ENCODE measurements at places on chromosomes 11 and 22.

GRCh38 chr11:46216019-46216764, 61.3 kb upstream of the CREB3L1 start:
- no peak for DNase-seq

- no peak for DNase-seq
Measured at GRCh38 chr22:46262449-46263215, 511 bp downstream of the PKDREJ start.

DNA sequence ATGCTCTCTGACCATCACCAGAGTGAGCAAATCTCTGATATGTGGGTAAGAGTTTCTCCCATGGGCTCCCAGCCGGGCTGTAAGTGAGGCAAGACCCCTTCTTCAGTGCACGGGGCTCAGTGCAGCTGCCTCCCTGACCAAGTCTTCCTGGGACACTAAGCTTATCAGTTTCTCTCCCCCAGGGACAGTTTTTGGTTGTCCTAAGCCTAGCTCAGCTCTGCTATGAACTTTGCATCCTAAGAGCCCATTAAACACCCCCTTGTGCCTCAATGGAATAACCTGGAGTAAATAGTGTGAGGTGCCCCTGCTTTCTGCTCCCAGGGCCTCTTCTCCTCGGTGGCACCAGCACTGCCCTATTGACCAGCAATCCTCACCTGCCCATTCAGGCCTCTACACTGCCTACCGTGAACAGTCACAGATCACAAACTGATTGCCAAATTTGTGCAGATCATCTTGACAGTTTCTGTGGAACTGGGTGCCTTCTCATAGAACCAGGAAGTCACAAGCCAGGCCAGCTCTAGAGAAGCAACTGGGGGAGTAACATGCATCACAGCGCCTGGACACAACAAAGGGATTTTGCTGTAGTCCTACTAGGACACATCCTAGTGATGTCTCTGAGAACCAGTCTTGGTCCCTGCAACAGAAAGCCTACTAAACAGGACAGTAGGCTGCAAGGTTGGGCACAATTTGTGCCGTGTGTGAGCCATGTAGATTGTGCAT, 19.5 kb upstream of the IGLL5 start:
- DNase-seq: no peak

DNA sequence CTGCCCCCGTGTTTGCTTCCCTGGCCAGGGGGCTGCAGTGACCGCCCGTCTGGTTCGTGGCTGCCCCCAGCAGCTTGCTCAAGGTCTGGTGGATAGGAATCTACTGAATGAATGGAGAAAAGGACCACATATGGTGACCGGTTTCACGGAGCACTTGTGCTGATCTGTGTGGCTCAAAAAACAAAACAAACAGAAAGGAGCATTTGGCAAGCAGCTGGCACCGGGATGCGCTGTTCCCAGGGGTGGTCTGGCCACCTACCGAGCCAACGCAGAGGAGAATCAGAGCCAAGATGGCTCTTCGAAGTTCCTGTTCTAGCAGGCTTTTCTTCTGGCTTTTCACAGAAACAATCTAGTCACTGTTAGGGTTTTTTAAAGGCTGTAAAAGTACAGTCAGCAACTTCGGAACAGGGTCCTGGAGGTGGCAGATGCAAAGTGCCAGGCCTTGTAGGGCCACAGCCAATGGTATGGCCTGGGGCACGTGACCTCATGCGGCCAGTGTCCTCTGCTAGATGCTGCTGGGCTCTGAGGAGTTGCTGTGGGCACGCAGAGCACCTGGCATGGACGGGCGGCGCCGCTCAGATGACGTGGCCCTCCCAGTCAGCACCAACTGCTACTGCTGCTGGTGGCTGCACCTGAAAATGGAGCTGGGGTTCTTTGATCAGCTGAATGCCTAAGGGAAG, 27.3 kb upstream of the PACSIN2 start:
- no peak for DNase-seq

DNA sequence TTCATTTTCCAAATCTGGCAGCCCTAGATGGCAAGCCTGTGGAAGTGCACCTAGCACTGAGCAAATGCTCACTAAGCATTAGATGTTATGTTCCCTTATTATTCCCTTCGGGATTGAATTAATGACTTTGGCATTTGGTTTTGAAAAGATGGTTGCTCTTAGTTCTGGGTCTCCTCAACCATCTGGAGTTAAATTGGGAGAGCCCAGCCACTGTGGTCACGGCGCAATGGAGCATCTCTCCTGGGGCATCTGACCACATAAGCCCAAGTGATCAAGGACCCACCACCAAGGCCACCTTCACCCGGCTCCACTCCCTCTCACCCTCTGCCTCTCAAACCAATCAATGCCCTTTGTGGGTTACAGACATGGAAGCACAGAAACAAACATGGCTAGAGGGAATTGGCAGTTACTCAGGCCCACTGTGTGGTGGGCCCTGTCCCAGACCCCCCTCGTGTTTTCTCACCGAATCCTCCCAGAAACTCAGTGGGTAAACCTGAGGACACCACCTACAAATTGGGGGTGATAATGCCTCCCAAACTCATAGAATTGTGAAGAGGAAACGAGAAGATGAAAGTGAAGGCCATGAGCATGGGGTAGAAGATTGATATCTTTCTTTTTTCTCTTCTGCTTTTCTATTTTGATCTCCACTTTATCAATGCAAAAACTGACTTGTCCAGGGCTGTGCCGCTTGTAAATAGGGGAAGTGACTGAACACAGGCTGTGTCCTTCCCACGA, 52.2 kb downstream of the IRAG1 start:
- no peak for DNase-seq

GRCh38 chr22:40525250-40525884, 111.2 kb downstream of the MRTFA start:
- DNase-seq: no peak

GRCh38 chr11:31764261-31764660, 46.9 kb downstream of the PAX6 start:
- no peak for DNase-seq

DNA sequence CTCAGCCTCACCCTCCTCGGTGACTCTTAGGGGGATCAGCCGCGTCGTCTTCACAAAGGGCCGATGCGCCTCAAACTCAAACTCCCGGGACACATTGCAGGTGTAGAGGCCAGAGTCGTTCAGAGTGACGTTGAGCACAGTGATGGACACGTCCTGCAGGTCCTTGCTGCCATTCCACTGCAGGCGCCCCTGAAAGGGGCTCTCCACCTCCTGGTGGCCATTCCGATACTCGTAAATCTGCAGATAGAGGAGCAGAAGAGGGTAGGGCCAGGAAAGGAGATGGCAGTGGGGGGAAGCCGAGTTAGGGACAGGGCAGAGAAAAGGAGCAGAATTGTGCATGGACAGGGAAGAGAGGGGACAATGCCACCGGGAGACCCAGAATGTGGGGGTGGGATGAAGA, 12.0 kb downstream of the SCN3B start:
- DNase-seq: no peak

DNA sequence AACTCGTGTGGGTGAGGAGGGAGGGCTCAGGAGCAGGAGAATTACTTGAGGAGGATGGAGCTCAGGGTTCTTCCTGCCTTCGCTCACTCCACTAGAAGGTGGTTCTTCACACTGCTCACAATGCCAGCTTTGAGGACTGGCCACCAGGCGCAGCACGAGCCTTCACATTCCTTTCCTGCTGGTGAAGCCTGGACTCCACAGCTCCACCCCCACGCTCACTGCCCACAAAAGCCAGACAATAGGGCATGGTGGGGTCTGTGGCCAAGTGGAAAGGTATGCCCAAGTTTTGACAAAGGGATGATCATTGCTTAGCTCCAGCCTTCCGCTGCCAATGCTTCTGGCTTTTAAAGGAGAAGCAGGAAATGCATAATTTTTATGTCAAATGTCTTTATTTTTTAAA, 58.0 kb upstream of the FADD start:
- no peak for DNase-seq

GRCh38 chr11:70159627-70160570, 43.2 kb upstream of the FADD start:
- DNase-seq: no peak

- DNase-seq: no peak
Measured at GRCh38 chr11:44689265-44689664, 37.5 kb upstream of the TSPAN18 start.

DNA sequence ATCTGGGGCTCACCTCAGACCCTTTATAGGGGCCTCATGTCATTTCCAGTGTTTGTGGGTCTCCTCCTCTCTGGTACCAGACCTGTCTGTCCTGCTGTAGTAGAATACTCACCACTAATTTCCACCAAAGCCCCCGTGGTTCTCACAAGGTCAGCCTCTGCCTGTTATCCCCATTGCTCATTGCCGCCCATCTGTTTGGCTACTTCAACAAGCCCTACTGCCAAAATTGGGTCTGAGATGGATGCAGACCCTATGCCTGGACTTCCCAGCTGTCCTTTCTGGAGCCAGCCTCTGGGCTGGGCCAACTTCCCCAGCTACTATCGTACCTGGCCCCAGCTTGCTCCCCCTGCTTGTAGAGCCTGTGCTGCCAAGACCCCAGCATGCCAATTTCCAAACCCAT, 152.1 kb upstream of the ISX start:
- DNase-seq: no peak

DNA sequence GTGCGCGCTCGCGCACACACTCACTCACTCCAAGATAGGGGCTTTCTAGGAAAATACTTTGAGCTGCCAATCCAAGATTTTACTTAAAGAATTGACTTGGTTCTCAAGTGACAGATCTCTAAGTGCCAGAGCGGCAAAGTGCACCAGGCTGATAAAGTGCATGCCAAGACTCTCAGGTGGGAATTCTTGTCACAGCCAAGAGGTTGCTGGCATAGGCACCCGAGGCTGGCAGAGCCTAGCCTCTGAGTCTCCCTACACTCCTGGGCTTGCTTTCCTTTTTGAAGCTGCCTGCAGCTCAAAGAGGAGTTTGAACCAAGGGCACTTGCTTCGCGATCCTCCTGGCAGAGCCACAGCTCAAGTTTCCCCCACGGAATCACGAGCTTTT, 2.5 kb upstream of the ADM start:
- no peak for DNase-seq

- no peak for DNase-seq
Measured at GRCh38 chr22:22576989-22577427, 17.9 kb upstream of the PRAME start.

DNA sequence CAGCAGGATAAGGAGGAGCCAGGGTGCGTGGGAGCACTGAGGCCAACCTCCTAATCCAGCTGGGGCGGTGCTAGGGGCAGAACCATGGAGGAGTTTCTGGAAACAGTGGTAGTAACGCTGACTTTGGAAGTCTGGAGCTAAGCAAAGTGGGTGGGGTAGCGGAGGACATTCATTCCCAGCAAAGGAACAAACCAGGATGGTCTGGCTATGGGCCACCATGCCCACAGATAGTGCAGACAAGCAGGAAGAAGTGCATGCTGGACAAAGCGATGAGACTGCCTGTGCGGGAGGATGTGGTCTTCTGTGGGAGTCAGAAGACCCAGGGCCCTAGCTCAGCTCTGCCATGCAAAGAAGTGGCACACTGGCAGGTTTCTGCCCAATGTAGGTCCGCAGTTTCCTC, 71.6 kb upstream of the CSNK2A3 start:
- DNase-seq: no peak

DNA sequence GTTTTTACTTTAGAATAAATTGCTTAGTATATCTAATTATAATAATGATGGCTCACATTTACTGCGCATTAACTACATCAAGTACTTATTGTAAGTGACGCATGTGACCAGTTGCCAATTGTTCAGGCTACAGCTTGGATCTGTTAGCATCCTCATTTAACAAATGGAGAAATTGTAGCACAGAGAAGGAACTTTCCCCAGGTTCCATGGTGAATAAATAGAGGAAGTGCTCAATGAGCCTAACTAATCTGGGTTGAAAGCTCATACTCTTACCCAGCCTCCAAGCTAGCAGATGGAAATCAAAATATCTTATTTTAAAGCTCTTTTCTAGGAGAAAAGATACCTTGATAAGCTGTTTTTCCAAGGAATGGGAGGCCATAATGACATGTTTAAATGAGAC, 19.8 kb downstream of the MMP27 start:
- no peak for DNase-seq

Data from GM04503 (cell line).